ENCODE measurements at places on chromosomes 16 and 17. TPM values are rescaled to one million over a fixed set of nuclear protein-coding genes. Genes with fewer than 3 reads are reported as not detected.

The PRAC1 gene
- not detected for total RNA-seq

The SLC22A31 gene
- total RNA-seq, result not detected

The NPIPB13 gene
- 1.3 TPM for total RNA-seq

The EPOP gene
- 3.1 TPM for total RNA-seq

The MYH13 gene
- not detected for total RNA-seq

The SDK2 gene
- total RNA-seq, result 0.09 TPM

The ABCC11 gene
- 0.09 TPM for total RNA-seq

The VWA3A gene
- not detected for total RNA-seq

The DYNLRB2 gene
- not detected for total RNA-seq

The PRSS36 gene
- total RNA-seq, result 0.09 TPM

The UNC45B gene
- not detected for total RNA-seq

The NACA2 gene
- not detected for total RNA-seq

The KATNIP gene
- 22.5 TPM for total RNA-seq

The PRM1 gene
- total RNA-seq, result not detected

The ABCC12 gene
- not detected for total RNA-seq

The EFCAB13 gene
- total RNA-seq, result 4.0 TPM

The PLCD3 gene
- total RNA-seq, result 15.6 TPM

The CLEC10A gene
- 0.54 TPM for total RNA-seq

The LPO gene
- total RNA-seq, result not detected

The IL32 gene
- total RNA-seq, result 123 TPM

The CDIPT gene
- 56.0 TPM for total RNA-seq

The TSPAN10 gene
- total RNA-seq, result 0.18 TPM

The TPSG1 gene
- not detected for total RNA-seq

The GABARAPL2 gene
- 36.9 TPM for total RNA-seq

The IRX6 gene
- not detected for total RNA-seq

The OR3A3 gene
- not detected for total RNA-seq

The GRAPL gene
- 40.6 TPM for total RNA-seq
